NCI-H2081 treated with DMSO at 0.1 percent for 48 hours (cell line): ENCODE measurements at places on chromosomes 13 and 19.
A peak's percentile ranks its signal among the peaks of the same experiment; 100 is the strongest.

DNA sequence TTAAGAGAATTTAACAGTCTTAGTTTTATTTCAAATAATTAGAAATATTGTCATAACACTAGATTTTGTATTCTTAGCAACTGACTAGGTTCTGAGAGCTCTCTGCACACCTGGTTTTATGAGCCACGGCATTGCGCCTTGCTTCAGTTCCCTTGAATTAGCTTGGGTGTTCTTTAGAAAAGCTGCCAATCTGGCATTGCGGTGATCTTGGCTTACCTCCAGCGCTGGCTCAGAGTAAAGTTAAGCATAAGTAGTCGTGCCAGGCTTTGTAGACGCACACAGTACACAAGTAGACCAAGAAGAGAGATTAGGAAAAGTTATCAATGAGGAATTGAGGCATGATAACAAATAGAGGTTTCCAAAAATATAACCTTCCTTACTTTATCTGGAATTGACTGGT, 45.7 kb downstream of the TPP2 start:
- DNase-seq, result peak; percentile 24

GRCh38 chr19:17327068-17327653, 7.5 kb downstream of the ANO8 start:
- no peak for DNase-seq

DNA sequence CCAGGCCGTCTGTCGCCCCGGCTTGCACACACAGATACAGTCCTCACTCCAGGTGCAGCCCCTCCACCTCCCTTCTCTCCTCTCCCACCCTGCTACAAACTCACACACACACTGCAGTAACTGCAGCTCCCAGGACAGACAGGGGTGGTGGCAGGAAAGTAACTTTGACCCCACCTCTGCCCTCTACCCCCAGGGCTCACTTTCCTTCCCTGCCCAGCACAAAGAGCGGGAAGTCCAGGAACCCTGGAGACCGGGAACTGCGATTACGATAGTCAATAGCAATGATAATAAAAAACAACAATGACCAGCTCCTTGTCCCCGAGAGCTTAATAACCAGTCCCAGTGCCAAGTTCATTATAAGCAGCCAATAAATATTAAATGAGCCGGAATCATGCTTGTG, at the start of gene CEACAM20:
CEACAM20 (minus strand) TSS at position 140 of the 400 bp plus-strand sequence. CDS start 166 bp downstream, outside the sequence.
- no peak for DNase-seq

DNA sequence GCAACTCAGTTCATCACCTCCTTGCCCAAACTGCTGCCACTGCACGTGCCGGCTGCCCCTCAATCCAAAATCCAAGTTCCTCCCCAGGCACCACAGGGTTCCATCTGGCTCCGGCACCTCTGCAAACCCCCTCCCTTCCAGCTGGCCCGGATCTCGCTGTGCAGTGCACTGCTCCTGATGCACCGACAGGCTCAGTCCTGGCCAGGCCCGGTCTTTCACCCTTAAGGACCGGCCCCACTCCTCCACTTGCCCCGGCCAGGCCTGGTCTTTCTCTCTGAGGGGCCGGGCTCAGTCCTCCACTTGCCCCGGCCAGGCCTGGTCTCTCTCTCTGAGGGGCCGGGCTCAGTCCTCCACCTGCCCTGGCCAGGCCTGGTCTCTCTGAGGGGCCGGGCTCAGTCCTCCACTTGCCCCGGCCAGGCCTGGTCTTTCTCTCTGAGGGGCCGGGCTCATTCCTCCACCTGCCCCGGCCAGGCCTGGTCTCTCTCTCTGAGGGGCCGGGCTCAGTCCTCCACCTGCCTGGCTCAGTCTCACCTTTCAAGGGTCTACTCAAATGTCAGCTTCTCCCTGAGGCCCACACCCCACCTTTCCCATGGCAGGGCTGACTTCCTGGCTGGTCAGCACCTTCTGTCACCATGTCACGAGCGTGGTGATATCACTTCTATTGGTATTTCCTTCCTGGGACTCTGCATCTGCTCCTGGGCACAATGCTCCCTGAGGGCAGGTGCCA, 6.9 kb downstream of the ZNF787 start:
- DNase-seq, result no peak

- no peak for DNase-seq
These were observed 515 bp downstream of the UFM1 start for GRCh38 chr13:38350114-38350617.

- no peak for DNase-seq
These were observed 84.5 kb downstream of the MBNL2 start for GRCh38 chr13:97306645-97307044.

GRCh38 chr19:39874404-39874803, 28.2 kb upstream of the FBL start:
- no peak for DNase-seq

GRCh38 chr13:28710161-28710560, 8.6 kb downstream of the SLC46A3 start:
- DNase-seq, result no peak

DNA sequence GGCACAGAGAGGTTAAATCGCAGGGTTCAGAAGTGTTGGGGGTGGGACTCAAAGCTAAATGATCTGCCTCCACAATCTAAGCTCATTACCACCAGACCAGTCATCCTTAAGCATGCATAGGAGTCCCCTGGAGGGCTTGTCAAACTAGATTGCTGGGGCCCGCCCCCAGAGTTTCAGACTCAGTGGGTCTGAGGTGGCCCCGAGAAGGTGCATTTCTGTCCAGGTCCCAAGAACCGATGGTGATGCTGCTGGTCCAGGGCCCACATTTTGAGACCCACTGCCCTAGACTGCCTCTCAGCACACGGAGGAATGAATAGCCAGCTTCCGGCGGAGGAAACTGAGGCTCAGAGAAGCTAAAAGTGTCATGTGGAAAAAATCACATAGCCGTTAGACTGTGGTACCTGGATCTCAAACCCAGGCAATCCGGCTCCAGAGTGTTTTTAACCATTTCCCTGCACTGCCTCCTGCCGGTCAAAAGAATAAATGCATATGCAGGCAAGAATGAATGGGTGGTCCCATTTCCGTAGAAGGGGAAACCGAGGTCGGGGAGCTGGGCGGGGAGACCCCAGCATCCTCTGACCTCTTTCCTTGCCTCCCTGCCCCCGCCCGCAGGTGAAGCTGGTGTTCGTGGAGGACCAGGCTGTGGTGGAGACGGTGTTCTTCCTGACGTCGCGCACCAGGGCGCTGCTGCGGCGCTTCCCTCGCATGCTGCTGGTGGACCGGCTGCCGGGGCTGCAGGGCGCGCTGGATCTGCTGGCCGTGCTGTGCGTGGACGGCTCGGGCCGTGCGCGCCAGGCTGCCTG, 23.8 kb downstream of the ZSWIM9 start:
- DNase-seq, result no peak

DNA sequence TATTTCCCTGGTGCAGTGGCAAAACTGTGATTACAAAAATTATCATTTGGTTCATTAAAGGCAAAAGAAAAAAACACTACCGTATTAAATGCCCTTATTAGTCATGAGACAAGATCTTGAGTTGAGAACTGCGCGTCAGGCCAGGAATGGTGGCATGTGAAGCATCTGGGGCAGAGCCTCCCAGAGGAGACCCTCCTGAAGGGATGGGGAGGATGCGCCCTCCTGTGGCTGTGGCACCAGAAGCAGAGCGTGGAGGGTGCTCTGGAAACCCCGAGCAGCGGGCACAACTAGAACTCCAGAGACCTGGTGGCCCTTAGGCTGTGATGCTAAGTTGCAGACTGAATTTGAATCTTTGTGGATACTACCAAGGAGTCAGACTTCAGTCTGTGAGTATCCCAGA, 11.5 kb downstream of the CUL4A start:
- no peak for DNase-seq
